ENCODE measurements at places on chromosomes 16 and 17.

DNA sequence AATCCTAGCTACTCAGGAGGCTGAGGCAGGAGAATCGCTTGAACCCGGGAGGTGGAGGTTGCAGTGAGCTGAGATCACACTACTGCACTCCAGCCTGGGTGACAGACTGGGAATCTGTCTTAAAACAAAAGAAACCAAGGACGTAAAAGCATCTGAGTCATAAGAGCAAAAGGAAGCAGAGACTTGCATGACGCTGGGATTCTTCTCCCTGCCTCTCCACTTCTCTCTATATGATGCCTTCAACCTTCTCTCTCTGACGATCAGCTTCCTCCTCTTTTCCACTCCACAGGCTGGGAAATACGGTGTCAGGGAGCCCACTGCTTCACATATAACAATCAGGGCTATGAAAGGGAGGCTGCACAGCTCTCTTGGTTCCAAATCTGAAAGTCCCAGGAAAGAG is 43.2 kb upstream of the CCL1 start:
- H3K27ac ChIP-seq = no peak overlapping the region
- no peaks in the 10 kb centered on the region for H3K36me3 ChIP-seq

GRCh38 chr16:84356591-84357116 is 11.7 kb upstream of the ATP2C2 start:
- H3K36me3 ChIP-seq = no peaks in the 10 kb centered on the region
- no peak overlapping the region for H3K27ac ChIP-seq
- H3K27me3 ChIP-seq = peaks cover 5% of the 10 kb centered on the region
- DNase-seq = no peak

- H3K4me3 ChIP-seq = no peak overlapping the region
- no peak overlapping the region for H3K27ac ChIP-seq
- DNase-seq = no peak
- no peaks in the 10 kb centered on the region for H3K36me3 ChIP-seq
- no peaks in the 10 kb centered on the region for H3K4me1 ChIP-seq
These were observed 97.9 kb upstream of the IRX6 start for GRCh38 chr16:55225972-55226542.

- H3K36me3 ChIP-seq = no peaks in the 10 kb centered on the region
- peaks cover 16% of the 10 kb centered on the region for H3K4me1 ChIP-seq
- peaks cover 5% of the 10 kb centered on the region for H3K27me3 ChIP-seq
- no peak overlapping the region for H3K27ac ChIP-seq
- no peak overlapping the region for H3K4me3 ChIP-seq
These were observed 24.5 kb downstream of the ABCC3 start for GRCh38 chr17:50659179-50659578.
